KG1 (cell line): ENCODE measurements at places on chromosomes 7 and 10.

- no peak for DNase-seq
Observed at GRCh38 chr7:134905375-134905774, 80.9 kb upstream of the AGBL3 start.

- no peak for DNase-seq
Observed at GRCh38 chr7:47786557-47787248, 161.6 kb downstream of the PKD1L1 start.

- DNase-seq = no peak
Observed at GRCh38 chr7:96320442-96320841, 1.5 kb downstream of the SLC25A13 start.

DNA sequence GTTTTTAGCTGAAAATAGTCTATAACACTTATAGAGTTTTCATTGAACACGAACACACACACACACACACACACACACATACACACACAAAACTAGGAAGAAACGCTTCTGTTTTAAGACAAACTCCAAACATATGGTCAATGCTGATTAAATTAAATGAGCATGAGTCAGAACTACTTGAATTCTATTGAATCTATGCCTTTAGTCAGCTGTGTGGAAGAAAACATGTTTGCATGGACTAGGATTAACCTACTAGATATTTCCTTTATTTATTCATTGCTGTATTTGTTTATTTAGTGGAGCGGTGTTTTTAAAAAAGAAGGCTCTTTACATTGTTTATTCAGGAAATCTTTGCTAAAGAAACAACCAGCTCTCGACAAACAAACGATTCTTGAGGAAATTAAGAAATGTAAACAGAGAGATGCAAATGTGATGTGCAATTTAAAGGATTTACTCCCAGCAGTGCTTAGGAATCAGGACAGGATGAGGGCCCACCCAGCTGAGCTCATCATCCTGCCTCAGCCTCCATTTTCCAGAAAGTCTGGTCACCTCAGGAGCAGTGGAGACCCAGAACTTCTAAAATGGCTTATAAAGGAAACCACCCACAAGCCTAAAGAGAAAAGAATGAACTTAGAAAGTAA is 83.2 kb downstream of the PDE1C start:
- DNase-seq = no peak

DNA sequence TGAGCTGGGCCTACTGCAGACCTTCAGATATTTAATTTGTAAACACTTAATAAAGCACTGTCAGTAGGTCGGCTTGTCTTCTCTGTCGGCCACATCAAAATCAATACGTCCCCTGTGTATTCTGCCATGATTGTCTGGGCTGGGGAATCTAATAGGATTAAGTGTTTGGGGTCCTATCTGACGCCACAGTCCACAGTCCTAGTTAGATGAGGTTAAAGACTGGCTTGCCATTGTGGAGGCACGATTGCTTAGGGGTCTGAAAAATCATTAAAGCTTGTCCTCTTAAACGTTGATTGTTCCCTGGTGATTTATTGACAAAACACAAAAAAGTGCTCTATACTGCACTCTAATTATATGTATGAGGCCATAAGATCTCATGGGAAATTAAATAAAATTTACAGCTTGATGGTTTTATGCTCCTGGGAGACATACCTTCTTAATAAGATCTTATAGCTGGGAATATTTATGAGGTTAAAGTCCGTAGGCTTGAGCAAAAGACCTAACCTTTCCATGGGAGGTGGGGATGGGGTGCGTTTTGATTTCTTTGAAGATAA is 650.3 kb upstream of the GALNT17 start:
- no peak for DNase-seq

- no peak for DNase-seq
Observed at GRCh38 chr7:18778594-18778993, 283.0 kb downstream of the HDAC9 start.

DNA sequence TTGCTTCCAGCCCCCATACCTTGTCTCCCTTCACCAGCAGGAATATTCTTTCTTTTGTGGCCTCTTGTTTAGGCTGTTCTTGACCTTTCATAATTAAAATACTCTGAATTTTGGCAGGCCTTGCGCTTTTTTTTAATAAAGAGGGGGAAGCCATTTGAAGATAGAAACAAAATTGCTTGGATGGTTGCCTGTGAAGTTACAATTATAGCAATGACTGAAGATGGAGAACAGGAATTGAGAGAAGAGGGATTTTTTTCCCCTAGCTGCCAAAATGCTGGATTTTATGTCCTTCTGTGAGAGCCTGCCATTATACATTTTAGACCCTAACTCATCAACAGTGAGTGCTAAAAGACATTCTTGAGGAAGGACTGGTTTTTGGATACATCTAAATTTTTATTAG is 24.8 kb downstream of the FGFBP3 start:
- no peak for DNase-seq

GRCh38 chr7:105982388-105982787 is 19.3 kb downstream of the CDHR3 start:
- no peak for DNase-seq

DNA sequence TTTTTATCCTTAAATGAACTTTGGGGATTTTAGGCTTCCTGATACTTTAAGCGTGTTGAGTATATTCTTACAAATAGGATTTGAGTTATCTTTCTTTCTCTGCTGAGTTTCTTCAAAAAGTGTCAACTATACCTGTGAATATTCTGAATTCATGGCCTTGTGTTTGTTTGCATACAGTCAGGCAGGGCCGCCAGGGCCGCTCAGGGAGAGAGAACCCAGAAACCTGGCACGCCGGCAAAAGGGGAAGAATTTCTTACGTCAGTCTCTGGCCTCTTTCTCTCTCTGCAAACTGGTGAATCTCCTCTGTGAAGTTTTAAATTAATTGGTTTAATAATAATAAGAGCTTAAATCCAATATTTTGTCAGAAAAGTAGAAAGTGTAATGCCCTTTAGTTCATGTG is 29.3 kb upstream of the BNIP3 start:
- no peak for DNase-seq

- DNase-seq = no peak
Observed at GRCh38 chr7:121803039-121803438, 69.9 kb upstream of the PTPRZ1 start.

- DNase-seq = no peak
Observed at GRCh38 chr10:16527452-16527851, 5.8 kb upstream of the C1QL3 start.

DNA sequence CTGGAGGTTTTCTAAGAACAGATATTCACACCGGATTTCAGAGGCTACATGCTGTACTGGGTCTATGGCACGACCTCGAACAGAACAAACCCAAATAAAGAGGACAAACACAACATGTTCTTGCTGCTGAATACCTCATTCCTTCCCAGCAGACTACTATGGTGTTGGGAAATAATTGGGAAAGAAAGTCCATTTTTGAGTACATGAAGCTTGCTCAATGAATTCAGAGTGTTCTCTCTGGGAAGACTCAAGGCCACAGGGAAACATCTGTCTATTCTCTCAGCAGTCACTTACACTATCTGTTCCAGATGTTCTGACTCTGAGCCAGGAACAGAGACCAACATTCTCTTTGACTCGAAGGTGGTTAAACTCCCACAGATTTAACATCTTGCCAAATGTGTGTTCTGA is 30.9 kb downstream of the LAMB1 start:
- no peak for DNase-seq

DNA sequence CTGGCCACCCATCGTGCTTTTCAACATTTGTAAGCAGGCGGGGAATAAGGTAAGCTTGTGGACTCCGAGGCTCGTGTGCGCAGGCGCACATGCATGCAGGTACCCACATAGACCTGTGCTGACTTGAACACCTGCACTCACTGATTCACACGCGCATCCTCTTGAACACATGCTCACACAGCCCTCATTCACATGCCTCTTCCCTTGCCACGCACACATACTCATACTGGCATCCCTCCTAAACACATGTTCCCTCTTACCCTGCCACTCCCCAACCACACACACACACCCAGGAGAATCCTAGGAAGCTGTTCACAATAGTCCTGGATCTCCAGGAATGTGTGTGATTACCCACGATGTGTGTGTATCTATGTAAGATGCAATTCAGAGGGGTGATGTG is 44.1 kb upstream of the LBX1 start:
- DNase-seq = no peak

- no peak for DNase-seq
Observed at GRCh38 chr10:95356-96115, 39.7 kb upstream of the ZMYND11 start.

GRCh38 chr7:31190906-31191305 is 138.8 kb downstream of the ADCYAP1R1 start:
- no peak for DNase-seq

- DNase-seq = no peak
Observed at GRCh38 chr10:30557884-30558283, 71.7 kb downstream of the LYZL2 start.

DNA sequence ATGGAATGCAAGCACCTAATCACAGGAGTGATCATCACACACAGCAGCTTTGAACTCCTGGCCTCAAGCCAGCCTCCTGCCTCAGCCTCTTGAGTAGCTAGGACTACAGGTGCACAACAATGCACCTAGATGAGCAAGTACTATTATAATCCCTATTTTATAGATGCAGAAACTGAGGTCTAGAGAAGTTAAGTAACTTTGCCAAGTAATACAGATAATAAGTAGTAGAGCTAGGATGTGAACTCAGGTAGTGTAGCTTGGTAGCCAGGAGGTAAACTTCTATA is 33.7 kb downstream of the DNAJC12 start:
- DNase-seq = no peak

DNA sequence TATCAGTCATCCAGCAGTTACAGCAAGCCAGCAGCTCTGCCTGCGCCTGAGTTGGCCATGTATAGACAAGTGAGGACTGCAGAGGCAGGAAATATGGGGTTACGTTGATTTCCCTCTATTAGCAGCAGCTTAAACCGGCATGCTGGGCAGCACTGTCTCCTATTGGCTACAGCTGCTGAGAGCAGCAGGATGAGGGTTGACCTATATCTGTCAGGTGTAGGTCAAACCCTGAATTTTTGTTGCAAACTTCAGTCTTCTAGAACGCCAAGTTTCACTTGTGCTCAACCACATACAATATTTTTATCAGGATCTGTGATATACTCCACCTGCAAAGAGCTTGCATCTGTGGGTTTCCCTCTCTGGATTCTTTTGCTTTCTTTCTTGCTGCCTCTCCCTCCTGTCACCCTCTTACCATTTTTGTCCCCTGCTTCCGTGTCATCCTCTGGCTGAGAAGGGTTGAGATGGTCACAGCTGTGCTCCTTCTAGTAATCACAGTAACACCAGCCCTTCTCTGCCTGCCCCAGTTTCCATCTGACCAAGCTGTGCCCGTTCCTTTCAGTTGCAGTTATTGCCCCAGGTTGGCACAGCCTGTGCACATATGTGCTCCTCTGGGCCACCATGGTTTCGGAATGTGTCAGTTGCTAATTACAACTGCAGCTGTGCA is 23.8 kb upstream of the GLCCI1 start:
- no peak for DNase-seq

DNA sequence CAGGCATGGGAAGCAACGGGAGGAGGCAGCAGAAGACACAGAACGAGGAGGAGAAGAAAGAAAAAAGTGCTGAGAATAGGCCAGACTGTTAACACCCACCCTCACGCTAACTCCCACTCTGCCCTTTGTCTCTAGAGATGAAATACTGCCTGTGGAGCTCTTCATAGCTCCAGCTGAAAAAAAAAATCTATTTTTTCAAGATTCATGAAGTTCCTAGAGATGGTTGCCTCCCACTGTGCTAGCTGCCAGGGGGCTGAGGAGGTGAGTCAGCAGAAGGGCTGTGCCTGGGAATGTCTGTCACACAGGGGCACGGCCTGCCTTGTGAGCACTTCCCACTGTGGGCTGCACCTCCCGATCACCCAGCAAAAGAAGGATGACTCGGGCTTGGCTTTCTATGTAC is 144.5 kb downstream of the RNF216 start:
- DNase-seq = no peak

GRCh38 chr7:74116356-74116755 is 32.8 kb downstream of the LIMK1 start:
- no peak for DNase-seq

DNA sequence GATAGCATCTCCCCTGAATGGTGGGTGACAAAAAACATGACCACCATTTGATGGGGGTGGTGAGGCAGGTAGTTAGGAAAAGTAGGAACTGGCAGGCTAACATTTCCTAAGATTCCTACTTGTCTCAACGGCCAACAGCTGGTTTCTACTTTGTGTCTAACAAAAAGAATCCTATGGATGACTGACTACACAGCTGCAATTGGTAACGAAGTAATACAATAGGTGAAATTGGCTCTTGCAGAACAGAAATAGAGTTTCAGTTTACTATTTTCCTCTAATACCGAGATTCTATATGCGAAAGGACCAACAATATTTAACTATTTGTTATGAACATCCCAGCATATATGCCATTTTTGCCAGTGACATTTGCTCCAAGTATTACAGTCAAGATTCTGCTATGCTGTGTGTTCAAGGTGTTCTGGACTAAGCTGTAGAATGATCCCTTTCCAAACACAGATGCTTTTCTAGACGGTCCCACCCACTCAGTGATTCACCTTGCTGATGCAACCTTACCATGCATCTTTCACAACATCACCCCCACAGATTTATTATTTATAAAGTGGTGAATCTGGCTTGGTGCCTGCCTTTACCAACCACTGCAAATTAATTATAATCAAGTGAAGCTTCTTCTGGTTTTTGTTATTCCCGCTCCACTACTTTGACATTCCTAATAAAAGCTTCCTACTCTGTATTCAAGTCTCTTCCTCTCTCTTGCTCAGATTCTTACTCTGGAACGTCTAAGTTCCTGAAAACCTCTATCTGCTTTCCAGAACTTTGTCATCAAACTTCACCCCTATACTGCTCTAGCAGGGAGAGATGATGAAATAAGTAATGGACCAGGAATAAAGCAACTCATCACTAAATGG is 16.8 kb downstream of the BBIP1 start:
- no peak for DNase-seq

DNA sequence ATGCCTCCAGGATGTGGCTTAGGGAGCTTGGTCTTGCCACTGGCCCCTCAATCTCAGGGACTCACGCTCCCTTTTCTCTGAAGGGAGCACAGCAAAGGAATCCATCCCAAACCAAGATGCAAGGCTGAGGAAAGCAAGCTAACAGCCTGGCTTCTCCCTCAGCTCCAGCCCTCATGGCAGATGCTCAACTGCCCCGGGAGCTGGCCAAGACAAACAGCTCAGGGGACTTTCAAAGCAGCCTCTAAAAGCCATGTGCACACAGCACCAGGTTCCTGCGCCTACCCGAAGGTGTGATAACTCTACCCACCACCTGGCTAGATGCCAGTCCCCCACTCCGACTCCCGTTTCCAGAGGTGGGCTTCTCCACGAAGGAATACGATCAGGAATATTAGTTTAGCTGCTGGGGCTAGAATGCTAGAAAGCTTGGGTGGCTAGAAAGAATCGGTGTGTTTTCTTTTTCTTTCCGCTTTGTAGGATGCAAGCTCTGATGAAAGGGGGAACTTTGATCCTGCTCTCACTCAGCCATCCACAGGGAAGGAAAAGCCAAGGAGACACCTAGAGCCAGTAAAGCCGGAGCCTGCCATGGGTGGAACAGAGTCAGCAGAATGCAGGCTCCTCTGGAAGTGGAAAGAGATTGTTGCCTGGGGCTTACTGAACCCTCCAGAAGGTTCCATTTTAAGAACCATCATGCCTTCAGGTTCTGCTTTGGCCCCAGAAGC is 89.0 kb upstream of the FGFR2 start:
- no peak for DNase-seq

GRCh38 chr7:93461350-93461749 is 113.2 kb downstream of the CALCR start:
- DNase-seq = no peak

- DNase-seq = no peak
Observed at GRCh38 chr10:128042131-128042610, 84.1 kb downstream of the MKI67 start.

- DNase-seq = no peak
Observed at GRCh38 chr7:83547526-83547925, 101.4 kb downstream of the SEMA3E start.
